ENCODE measurements at places on chromosomes 4 and X. TPM values are rescaled to one million over a fixed set of nuclear protein-coding genes. Genes with fewer than 3 reads are reported as not detected.

Gene PAGE2
- total RNA-seq: not detected

Gene AFF2
- total RNA-seq: 8.4 TPM

Gene GAGE1
- total RNA-seq: not detected

DNA sequence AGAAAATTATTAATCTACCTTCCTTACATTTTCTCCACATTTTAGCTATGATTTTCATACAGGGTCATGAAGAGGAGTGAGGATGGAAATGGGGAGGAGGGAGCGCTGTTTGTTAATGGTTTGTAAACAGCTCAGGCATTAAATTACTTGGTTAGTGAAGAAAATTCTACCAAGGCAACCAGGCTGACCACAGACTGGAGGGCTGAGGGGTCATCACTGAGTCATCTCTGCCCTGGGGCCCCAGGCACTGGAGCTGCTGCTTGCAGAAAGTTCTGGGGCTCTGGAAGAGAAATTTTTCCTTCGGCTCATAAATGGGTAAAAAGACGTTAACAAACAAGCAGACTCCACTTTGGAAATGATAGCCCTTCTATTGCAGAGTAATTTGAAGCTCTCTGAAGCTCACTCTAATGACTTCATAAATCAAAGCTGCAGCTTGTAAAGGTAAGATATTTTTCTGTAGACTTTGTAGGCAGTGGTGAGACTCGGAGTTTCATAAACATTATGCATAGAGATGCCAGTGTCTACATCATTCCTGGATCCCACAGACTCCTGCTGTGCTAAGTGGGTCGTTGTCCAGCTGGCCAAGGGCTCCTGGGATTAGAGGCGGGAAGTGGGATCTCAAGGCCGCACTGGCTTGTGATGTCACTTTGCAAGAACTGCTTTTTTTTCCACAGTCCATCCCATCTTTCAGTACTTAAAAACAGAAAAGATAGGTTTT lies 159.6 kb downstream of the PTTG2 start:
- no peak for DNase-seq

DNA sequence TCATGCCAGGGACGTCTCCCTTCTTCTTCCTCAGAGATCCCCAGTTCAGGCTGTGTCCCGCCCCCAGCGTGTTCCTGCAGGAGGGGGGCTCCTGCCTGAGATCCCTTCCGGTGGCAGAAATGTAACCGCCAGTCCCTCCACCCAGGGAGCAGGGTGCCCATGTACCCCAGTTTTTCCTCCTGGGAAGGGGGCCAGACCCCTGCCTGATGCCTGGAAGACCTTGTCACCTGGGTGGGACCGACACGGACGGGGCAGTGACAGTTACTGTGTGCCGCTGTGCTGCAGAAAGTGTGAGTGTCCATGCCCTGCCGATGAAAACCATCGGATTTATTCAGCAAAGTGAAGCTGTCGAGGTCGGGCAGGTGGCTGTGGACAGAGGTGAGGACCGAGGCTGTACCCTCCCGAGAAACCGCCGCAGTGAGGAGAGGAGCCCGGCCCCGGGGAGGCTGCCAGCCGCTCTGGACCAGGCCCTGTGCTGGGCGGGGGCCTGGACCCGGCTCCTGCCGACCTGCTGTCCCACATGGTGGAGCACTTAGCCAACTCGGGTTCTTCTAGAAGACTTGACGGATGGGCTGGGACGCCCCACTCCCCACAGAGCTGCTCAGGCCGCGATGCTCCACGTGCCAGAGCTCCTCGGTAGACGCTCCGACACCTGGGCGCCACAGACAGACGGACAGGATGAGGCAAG lies 36.7 kb upstream of the HMX1 start:
- peak; percentile 8 for DNase-seq

DNA sequence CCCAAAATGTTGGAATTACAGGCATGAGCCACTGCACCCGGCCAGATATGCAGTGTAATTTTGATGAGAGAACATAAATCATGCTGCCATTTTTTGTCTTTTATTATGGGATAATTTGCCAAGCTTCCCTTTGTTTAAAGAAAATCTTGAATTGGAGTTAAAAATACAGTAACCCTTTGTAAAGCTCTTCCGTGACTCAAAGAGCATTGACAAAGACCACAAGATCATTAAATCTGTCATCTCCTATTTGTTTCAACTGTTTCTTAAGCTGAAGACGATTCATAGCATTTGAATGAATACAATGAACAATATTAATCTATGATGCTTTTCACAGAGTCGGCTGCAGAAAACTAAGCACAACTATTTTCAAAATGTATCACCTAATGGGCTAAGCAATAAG lies 132.6 kb downstream of the ANAPC4 start:
- DNase-seq: no peak

DNA sequence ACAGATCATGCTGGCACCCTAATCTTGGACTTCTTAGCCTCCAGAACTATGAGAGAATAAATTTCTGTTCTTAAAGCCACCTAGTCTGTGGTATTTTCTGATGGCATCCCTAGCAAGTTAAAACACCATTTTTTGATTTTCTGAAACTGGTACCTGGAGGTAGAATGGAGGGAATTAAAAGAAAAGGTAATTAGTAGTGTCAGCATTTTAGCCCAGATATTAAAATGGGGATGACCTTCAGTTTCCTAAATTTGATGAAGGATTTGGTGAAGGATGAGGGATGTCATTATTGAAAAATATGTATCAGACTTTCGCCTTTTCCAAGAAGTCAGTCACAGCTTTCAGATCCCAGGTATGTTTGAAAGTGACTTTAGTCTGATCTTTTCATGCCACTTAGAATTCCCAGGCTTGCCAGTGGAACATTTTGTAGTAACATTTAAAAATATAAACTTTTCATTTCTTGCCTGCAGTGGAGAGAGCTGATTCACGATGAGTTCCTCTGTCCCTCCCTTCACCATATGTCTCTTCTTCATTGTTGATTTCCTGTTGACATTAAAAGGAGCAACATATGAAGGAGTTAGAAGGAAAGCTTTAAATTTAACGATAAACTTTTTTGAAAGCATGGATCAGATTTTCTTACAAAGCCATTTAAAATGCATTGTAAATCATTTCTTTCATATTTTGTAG lies 169.4 kb downstream of the SLIT2 start:
- DNase-seq: no peak

DNA sequence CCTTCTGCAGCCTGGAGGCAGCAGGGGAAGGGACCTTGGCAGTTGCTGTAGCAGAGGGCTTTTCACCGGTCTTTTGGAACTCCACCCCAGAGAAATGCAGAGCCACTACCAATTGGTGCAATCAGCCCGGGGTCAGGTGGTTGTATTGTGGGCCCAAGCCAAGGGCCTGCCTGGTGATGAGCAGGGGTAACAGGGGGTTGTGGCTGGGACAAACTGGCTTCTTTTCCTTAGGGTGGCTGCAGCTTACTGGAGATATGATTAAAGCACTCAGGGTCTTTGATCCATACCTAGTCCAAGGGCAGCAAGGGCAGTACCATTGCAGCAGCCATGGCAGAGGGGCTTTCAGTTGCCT lies 28.1 kb downstream of the ENPEP start:
- DNase-seq: no peak

DNA sequence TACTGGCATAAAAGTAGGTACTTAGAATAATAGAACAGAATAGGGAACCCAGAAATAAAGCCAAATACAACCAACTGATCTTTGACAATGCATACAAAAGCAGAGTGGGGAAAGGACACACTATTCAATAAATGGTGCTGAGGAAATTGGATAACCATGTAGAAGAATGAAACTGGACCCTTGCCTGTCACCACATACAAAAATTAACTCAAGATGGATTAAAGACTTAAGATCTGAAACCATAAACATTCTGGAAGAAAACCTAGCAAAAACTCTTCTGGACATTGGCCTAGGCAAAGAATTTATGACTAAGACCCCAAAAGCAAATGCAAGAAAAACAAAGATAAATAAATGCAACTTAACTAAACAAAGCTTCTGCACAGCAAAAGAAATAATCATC lies 45.6 kb downstream of the ARFIP1 start:
- no peak for DNase-seq

DNA sequence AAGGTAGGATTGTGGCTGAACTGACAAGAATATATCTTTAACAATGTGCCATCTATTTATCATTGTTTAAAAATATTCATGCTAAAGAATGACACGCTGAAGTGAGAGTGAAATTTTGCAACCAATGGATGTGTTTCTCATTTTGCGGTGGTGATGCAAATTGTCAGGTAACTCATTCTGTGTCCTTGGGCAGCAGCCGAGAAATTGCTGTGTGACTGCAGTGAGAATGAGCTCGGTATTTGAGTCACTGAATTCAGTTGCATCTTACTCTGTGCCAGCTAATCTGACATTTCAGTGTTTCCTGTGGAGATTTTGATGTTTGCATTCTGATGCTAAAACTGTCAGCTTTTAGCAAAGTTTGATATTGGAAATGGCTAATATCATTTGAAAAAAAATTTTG lies 28.1 kb downstream of the MCUB start:
- no peak for DNase-seq

- no peak for DNase-seq
Measured at GRCh38 chr4:113316879-113317278, 267.4 kb downstream of the ANK2 start.

GRCh38 chr4:112517067-112517634 lies 1.2 kb upstream of the NEUROG2 start:
- DNase-seq: no peak

DNA sequence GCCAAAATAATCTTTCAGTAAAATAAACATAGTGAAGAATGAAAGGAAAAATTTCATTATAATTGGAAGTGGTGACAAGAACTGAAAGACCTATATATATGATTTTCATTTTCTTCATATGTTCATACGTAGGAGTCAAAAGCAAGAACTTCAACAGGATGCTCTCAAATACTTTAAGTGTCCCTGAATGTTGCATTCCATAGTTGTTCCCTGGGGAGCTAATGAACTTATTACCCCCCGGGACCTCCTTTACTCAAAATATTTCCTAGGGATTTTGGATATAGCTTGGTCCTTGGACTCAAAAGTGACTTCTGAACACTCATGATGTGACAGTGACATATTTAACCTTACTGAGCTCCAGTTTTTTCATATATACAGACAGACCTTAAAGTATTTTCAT lies 44.9 kb upstream of the NDST4 start:
- no peak for DNase-seq

- no peak for DNase-seq
Measured at GRCh38 chr4:82744284-82744968, 54.2 kb downstream of the SCD5 start.

DNA sequence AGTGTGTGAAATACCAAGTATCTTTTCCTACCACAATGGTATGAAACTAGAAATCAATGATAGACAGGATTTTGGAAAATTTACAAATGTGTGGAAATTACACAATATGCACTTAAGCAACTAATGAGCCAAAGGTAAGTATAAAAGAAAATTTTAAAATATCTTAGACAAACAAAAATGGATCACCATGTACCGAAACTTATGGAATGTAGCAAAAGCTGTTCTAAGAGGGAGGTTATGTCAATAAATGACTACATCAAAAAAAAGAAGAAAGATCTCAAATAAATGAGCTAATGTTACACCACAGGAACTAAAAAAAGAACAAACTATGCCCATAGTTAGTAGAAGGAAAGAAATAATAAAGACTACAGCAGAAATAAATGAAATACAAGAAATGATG lies 1084.1 kb downstream of the TECRL start:
- no peak for DNase-seq

GRCh38 chr4:5137927-5138326 lies 86.6 kb downstream of the STK32B start:
- no peak for DNase-seq

DNA sequence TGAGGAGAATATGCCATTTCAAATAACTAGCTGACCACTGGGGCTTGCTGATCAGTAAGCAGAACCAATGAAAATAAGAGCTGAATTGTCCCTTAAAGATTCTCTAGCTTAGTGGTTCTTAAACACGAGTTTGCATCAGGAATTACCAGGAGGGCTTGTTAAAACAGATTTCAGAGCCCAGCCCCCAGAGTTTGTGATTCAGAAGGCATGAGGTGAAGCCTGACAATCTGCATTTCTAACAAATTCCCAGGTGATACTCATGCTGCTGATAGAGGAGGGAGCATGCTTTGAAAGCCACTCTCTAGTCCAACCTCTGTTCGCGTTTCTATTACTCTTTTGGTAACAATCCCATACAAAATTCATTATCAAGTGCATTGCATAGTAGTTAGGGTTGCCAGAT lies 35.5 kb downstream of the DCX start:
- no peak for DNase-seq

DNA sequence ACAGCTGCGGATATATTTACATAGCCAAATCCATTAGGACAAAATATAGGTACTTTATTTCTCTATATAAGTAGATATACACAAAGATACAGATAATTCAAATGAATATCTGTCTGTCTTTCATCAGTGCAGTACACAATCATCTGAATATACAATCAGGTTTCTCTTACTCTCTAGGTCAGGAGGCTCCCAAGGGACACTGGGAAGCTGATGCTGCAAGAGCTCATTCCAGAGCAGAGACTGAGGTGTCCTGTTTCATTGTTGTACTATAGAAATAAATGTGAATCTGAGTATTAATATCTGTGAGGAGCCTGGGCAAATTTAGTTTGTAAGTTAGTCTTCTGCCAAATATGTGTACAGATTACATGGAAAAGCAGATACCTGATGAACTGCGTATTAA lies 4.2 kb downstream of the TLL1 start:
- DNase-seq: no peak

- no peak for DNase-seq
Measured at GRCh38 chr4:180811556-180811955, 1431.6 kb upstream of the TENM3 start.

DNA sequence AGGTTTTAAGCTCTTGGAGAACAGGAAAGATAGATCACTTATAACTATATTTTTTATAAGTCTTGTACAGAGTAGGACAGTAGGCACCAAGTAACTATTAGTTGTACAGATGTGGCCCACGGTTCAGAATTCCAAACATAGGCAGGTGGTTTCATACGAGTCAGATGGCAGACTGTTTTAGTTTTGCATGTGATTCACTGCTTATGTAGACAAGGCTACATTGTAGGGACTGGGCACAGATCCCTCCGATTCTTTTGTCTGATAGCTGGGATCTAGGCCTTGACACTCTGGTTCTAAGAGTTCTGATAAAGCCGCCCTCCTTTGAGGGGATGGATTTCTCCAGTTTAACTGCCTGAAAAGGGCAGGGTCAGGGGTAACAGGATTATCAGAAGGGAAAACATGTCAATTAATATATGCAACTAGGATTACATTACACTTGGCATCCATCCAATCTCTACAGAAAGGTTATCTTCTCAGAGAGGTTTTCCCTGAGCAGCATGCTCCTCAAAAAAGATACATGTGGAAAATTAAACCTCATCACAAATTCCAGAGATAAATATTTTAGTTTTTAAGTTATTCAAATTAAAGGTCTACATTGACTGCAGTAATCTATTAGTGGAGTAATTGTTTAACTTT lies 87.8 kb downstream of the SPRY1 start:
- no peak for DNase-seq

GRCh38 chr4:24070117-24070516 lies 180.3 kb upstream of the PPARGC1A start:
- no peak for DNase-seq

DNA sequence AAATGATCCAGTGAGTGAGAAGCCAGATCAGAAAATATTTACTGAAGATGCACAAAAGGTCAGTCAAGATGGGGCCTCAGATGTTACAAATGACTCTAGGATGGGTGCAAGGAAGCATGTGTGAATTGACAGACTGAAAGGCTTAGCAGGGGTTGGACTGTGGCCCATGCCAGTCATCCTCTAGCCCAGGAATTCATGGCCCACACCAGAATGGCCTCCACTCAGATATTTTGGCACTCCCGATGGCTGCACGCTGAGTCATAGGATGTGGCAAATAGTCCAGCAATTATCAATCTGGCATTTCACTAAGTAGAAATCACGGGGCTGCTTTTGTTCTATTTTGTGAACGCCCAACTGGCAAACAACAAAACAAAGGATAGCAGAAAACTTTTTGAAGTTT lies 406.5 kb downstream of the IQCM start:
- DNase-seq: no peak

Data from progenitor cell of endocrine pancreas (in vitro differentiated cells).